Fibroblast of lung (primary cell): ENCODE measurements at places on chromosomes 4 and X.

- no peak for DNase-seq
These were observed 48.5 kb upstream of the CYSLTR1 start for GRCh38 chrX:78375894-78376293.

- DNase-seq = peak; percentile 2
These were observed 1257.2 kb downstream of the ADGRL3 start for GRCh38 chr4:62457356-62457755.

- DNase-seq = no peak
These were observed 33.6 kb upstream of the HEPH start for GRCh38 chrX:66130469-66130868.

DNA sequence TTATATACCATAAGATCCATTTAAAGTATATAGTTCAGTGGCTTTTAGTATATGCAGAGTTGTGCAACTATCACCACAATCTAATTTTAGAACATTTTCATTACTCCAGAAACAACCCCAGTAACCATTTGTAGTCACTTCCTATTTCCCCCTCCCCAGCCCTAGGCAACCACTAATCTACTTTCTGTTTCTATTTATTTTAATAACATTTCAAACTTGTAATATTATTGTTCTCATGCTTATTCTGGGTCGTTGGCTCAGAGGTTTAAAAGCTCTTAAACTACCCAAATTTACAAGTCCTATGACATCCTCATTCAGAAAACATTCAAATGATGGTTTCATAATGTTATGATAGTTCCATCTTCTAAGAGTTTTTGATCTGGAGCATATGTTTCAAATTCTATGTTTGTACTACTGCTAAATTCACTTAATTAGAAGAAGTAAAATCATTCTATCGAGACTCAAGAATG is 18.4 kb downstream of the XIAP start:
- DNase-seq = peak; percentile 56

- DNase-seq = no peak
These were observed 946 bp downstream of the ANXA3 start for GRCh38 chr4:78552389-78553042.

- no peak for DNase-seq
These were observed 1.0 kb downstream of the NOA1 start for GRCh38 chr4:56976283-56976836.

DNA sequence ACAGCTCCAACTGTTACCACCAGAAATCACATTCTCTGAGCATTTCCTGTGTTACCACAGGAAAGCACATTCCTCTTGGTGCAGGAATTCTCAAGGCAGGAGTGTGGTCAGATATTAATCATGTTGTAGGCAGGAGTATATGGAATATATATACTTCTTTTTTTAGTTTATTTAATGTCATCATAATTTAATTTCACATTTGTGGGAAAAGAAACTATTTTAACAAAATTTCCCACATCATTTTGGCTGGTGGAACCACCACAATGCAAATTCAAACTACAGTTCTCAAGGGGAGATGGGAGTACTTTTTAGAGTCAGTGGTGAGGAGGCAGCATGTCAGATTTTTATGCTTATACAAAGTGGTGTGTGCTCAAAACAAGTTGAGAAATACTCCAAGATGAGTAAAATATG is 139.0 kb downstream of the ATP10D start:
- no peak for DNase-seq
